Gastrocnemius medialis (tissue), 4 donors: ENCODE measurements at places on chromosomes 2 and 18. TPM values are rescaled to one million over a fixed set of nuclear protein-coding genes. Genes with fewer than 3 reads are reported as not detected.

ELOA2 gene
- 0.80 TPM for total RNA-seq

UGT1A9 gene
- total RNA-seq: 0.38 TPM

AAK1 gene
- total RNA-seq: 42.7 TPM

RAB6D gene
- not detected for total RNA-seq

HOXD11 gene
- 0.24 TPM for total RNA-seq

NEB gene
- total RNA-seq: 7,704 TPM

FAM237A gene
- total RNA-seq: not detected

PCARE gene
- 0.36 TPM for total RNA-seq
